Stimulated activated CD8-positive, alpha-beta memory T cell treated with anti-CD3 and anti-CD28 coated beads, Interleukin-7, amount 100 ng/mL, for 1 hour (primary cell): ENCODE measurements at places on chromosomes 11 and 22.

GRCh38 chr22:50303848-50304527, 3.5 kb downstream of the PLXNB2 start:
- DNase-seq: no peak

DNA sequence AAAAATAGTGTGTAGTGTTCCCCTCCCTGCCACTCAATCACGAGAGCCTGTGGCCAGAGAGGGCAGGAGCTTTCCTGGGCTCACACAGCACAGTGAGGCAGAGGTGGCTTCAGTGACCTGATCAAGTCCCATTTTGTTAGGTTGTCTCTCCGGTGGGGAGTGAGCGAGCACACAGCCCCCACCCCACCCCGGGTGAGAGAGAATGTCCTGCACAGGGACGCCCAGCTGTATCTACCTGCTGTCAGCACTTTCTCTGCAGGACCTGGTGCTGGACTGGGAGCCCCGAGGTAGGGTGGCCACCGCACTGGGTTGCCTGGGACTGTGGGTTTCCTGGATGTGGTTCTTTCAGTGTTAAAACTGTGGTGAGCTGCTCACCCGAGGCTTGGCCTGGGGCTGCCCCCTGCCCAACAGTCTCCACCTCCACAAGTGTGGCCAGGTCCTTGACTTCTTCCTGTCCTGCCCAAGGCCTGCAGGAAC, 6.1 kb downstream of the CAPN5 start:
- no peak for DNase-seq

DNA sequence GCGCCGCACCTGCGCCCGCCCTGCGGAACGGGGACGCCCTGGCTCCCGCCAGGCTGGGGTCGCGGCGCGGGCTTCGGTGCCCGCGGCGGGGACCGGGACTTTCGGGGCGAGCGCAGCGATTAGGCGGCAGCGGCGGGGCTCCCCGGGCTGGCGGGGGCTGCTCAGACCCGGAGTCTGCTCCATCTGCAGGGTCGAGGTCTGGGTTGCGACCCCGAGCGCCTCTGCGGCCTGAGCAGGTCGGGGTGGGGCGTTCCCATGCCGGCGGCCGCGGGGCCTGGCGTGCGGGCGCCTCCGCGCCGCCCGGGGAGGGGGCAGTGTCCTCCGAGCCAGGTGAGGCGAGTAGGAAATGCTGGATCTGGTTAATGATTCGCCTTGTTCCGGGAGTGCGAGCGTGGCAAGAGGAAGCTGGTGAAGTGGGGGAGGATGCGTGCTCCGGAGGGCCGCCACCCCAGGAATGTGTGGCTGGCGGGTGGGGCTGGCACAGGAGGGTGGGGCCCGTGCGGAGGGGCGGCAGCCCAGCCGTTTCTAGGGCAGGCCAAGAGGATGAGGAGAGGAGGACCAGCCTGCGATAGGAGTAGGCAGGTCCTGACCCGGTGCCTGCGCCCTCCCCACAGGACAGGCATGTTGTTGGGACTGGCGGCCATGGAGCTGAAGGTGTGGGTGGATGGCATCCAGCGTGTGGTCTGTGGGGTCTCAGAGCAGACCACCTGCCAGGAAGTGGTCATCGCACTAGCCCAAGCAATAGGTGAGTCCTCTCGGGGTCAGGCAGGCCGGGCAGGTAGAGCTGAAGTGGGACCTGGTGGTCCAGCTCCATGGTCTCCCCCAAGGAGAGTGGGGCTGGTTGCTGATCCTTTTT, 606 bp downstream of the RASSF7 start:
- DNase-seq: no peak

GRCh38 chr11:10450462-10451425, 4.3 kb upstream of the AMPD3 start:
- DNase-seq: no peak

DNA sequence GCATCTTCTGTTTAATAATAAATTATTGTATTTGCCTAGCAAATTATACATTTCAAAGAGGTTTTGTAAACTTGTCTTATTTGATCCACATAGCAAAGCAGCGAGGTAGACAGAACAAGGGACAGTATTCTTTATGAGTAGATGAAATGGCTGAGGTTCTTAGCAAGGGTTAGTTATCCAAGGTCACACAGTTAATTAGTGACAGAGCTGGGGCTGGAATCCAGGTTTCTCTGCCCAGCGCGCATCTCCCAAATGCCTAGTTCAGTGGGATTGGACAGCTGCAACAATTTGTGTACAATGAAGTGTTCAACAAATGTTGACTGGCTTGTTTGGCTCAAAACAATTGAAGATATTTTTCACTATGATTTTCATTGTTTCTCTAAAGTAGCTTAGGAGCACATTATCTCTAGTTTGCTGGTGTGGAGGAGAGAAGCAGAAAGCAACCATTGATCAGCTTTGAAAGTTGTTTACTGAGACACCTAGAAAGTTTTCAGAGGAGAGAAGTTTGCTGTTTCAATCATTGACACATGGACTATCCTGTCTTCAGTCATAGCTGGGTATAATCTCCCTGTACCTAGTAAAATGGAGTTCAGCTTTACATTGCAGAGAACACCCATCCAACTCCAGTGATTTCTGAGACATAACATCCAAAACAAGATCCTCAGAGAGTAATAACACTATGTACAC, 270.6 kb downstream of the FAT3 start:
- no peak for DNase-seq

- DNase-seq: no peak
These were observed 98.8 kb upstream of the BID start for GRCh38 chr22:17873116-17873515.
